Cortex of kidney (tissue), 1 donor: ENCODE measurements at places on chromosomes 16 and 17.

GRCh38 chr17:14813649-14814370 is 451.3 kb downstream of the PMP22 start:
- DNase-seq = no peak

- no peak for DNase-seq
Measured at GRCh38 chr17:62067165-62068145, 2.4 kb upstream of the MED13 start.

DNA sequence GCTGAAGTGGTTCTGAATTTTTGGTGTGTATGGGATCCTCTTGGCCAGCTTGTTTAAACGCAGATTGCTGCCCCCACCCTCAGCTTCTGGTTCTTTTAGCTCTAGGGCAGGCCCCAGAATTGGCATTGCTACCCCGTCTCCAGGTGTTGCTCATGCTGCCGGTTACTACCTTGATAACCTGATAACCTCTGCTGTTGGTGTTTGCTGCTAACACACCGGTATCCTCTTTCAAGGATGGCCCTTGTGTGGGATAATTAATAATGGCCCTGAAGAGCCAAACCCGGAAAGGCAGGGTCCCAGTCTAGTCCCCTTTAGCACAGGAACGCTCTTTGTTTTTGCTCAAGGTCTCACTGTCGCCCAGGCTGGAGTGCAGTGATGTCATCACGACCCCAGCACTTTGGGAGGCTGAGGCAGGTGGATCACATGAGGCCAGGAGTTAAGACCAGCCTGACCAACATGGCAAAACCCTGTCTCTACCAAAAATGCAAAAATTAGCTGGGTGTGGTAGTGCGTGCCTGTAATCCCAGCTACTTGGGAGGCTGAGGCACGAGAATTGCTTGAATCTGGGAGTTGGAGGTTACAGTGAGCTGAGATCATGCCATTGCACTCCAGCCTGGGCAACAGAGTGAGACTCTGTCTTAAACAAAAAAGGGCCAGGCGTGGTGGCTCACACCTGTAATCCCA is 1.3 kb upstream of the ST3GAL2 start:
- DNase-seq = no peak

- DNase-seq = no peak
Measured at GRCh38 chr17:8912084-8912981, 44.9 kb upstream of the PIK3R6 start.

- DNase-seq = no peak
Measured at GRCh38 chr16:82360024-82360783, 190.2 kb upstream of the MPHOSPH6 start.

GRCh38 chr16:13939821-13940220 is 19.9 kb downstream of the ERCC4 start:
- DNase-seq = no peak

GRCh38 chr16:66052745-66053144 is 313.7 kb upstream of the CDH5 start:
- no peak for DNase-seq

- no peak for DNase-seq
Measured at GRCh38 chr17:75245011-75245410, 16.4 kb downstream of the GGA3 start.

- DNase-seq = no peak
Measured at GRCh38 chr16:14418795-14419225, 211.2 kb downstream of the PARN start.

- DNase-seq = no peak
Measured at GRCh38 chr17:44928136-44928535, 12.8 kb upstream of the GFAP start.

DNA sequence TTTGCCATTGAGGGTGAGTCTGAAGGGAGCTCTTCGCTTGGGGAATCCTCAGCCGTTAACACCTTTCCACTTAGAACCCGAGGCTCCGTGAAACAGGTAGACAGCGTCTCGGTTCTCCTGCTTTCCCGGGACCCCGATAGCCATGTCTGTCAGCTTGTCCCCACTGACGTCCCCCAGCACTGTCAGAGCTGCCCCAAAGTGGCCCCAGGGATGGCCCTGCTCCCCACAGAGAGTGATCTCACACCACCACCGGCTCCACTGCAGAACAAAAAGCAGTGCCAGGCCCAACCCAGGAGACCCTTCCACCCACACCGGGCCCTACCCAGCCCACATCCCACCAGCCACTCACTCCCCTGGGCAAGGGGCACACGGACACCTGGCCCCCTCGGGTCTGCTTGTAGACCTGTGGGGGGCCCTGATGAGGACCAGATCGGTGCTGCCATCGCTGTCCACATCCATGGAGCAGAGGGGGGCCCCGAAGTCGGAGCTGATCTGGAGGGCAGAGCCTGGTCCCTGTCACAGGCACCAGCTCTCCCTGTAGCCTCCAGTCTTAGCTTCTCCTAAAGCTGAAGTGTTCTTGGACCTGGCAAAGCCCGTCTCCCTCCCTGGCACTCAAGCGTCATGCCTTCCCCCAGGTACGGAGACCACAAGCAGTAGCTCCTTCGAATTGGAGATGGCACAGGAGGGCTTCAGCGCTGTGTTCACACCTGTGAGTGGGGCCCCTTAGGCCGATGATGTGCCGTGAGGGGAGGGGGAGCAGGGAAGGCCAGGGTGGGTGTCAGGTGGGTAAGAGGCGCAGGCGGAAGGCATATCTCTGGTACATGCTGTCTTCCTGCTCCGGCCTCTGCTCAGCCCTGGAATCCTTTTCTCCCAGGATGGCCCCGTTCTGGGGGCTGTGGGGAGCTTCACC is 6.5 kb downstream of the ITGAX start:
- DNase-seq = no peak

GRCh38 chr17:64164596-64165285 is 34.8 kb upstream of the ERN1 start:
- no peak for DNase-seq

- no peak for DNase-seq
Measured at GRCh38 chr16:370979-371514, 709 bp upstream of the MRPL28 start.

DNA sequence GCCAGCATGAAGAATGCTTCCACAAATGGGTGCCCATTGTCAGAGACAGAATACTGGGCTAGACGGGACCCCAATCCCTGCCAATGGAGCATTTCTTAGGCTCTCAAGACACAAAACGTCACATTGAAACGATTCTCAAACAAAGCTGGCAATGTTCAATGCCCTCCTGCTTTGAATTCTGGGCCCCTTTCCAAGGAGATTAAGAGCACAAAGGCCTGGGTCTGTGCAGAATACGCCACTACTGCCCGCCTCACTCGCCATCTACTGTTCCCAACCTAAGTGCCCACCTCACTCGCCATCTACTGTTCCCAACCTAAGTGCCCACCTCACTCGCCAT is 9.7 kb downstream of the CFAP20 start:
- DNase-seq = no peak

DNA sequence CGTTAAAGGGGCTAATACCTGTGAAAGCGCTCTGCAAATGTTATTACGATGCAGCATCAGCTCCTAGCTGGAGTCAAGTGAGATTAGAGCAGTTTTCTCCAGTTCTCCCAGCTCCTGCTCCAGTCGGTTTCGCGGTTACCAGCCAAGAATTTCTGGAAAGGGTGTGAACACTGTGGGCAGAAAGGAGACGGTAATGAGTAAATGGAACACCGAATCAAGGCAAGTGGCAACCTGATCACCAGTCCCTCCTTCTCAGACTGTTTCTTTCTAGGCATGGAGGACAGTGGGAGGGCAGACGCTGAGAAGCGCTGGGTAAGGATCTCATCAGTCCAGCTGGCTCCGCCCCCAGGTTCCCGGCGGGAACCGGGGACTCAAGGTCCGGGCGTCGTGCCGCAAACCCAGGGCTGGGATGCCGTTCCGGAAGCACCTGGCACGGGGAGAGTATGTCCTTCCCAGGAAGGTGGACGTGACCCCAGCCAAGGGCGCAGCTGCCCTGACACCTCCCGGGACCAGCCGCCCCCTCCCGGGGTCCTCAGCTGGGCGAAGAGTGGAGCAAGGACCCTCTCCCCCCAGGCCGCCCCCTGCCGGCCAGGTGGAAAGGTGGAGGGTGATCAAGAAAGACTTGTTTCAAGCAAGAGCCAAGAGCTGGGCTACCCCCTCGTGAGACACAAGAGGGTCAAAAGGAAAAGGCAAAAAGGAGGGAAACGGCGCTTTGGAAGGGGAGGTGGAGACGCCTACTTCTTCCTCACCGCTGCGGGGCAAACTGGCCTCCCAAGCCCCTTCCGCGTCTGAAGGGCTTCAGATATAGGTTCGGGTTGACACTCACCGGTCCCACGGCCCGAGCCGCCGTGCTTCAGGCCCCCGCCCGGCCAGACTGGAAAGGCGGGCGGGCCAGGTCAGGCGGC is 481 bp downstream of the MYO19 start:
- no peak for DNase-seq

DNA sequence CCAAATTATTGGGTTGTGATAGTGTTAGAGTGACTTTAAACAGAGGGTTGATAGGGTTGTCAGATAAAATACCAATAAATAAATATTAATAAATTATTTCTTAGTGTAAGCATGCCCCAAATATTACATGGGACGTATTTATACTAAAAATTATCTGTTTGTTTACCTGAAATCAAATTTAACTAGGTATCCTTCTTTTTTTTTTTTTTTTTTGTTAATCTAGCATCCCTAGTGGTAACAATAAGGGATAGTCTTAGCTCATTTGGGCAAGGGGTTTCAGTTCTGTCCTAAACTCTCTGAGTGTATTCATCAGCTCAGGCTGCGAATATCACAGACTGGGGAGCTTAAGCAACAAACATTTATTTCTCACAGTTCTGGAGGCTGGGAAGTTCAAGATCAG is 1.3 kb downstream of the CLEC19A start:
- no peak for DNase-seq

- no peak for DNase-seq
Measured at GRCh38 chr16:84087001-84087400, 29.7 kb downstream of the MBTPS1 start.

- no peak for DNase-seq
Measured at GRCh38 chr17:45127548-45128300, 4.6 kb downstream of the PLCD3 start.

- no peak for DNase-seq
Measured at GRCh38 chr17:81008140-81008539, 16.5 kb downstream of the CHMP6 start.

GRCh38 chr16:86714166-86714565 is 135.8 kb downstream of the FOXL1 start:
- no peak for DNase-seq

GRCh38 chr16:74718140-74718539 is 17.5 kb upstream of the MLKL start:
- no peak for DNase-seq

- DNase-seq = no peak
Measured at GRCh38 chr16:11183951-11184350, 72.1 kb downstream of the SOCS1 start.

- DNase-seq = no peak
Measured at GRCh38 chr17:67434061-67434525, 57.0 kb downstream of the PITPNC1 start.

GRCh38 chr16:22386976-22387375 is 12.6 kb upstream of the CDR2 start:
- no peak for DNase-seq

DNA sequence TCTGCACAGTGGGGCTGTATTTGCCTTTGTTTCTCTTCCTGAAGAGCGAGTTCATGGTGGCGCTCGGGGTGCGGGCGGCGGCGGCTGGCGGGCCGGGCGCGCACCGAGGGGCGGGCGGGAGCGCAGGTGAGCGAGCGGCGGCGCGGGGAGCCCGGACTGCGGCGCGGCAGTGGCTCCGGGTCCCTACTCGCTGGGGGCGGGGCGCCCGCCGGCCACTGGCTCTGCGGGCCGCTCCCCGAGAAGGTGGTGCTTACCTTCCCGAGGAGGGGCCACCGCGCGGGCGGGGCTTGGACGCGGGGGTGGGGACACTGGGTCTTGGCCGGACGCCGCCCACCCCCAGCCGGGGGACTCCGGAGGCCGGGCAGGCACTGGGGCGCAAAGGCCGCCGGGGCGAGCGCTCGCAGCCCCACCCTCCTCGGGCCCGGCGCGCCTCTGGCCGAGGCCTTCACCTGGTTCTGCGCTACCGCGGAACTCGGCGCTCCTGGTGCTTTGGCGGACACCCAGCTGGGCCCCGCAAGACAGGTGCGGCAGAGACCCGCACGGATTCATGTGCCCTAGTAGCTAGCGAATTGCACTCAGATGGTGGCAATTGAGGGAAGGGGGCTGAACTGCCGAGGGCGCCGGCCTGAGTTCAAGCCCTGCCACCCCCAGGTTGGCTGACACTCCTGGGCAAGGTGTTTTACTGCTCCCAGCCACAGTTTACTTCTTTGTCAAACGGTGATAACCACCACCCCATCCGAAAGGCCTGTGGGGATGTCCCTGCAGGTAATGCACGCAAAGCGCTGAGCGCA is at the start of gene PPL:
Gene PPL (minus strand): TSS at position 158 of the 791 bp plus-strand sequence. CDS start 103 bp downstream, at position 55.
- no peak for DNase-seq

DNA sequence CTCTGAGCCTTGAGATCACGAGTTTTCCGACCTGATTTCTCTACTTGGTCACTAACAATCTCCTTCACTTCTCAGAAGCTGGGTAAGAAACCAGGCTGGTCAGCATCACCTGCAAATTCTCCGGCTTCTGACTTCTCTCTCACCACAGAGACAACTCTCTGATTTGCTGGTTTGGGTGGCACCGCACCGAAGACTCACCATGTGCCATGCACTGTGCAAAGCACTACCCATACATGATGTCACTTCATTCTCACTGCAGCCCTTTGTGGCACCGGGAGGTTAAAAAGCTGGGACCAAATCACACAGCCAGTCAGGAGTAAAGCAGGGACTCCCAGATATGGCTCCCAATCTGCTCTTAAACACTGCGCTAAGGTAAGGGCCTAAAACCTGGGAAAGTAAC is 647 bp downstream of the VAC14 start:
- DNase-seq = no peak

- no peak for DNase-seq
Measured at GRCh38 chr16:12815361-12815760, 11.7 kb upstream of the CPPED1 start.

GRCh38 chr16:23920446-23920845 is 84.7 kb downstream of the PRKCB start:
- DNase-seq = no peak

DNA sequence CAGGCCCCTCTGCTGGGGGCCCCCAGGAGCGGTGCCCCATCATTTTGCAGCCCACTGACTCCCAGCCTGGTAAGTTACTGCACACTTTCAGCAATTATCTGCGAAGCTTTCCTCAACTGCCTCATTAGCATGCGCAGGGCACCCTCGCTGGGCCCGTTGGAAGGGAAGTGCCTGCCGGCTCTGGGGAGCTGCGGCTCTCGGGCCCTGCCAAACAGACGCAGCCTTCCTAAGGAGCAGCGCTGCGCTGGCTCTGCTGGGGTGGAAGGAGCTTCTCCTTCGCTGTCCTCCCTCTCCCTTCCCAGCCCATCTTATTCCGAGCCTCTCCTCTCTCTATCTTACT is 71.0 kb downstream of the RBBP6 start:
- no peak for DNase-seq
